ENCODE measurements at places on chromosomes 11 and 22.

DNA sequence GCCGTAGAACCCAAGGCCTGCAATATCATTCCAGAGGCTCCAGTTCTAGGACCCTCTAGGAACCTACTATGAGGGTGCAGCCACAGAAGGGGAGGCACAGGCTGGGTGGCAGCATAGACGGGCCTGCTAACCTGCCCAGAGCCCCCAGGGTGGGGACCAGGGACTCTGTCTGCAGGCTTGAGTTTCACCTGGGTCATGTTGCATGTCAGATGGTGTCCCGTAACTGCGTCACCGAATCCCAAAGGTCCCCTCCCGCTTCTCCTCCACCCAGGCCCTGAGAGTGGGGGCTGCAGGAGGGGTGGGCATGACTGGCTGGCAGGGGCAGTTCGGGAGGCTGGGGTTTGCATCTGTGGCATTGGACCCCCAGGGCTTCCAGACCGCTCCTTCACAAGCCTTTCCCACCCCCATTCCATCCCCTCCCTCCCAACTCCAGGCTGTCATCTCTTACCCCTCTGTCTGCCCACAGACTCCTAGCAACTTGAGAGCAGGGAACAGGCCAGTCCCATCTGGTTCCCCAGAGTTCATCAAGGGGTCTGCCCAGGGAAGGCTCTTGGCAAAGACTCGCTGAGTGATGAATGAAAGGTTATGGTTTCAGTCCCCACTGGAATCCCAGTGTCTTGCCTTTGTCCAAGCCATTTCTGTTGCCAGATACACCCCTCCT lies 16.3 kb downstream of the MYO7A start:
- DNase-seq: no peak

DNA sequence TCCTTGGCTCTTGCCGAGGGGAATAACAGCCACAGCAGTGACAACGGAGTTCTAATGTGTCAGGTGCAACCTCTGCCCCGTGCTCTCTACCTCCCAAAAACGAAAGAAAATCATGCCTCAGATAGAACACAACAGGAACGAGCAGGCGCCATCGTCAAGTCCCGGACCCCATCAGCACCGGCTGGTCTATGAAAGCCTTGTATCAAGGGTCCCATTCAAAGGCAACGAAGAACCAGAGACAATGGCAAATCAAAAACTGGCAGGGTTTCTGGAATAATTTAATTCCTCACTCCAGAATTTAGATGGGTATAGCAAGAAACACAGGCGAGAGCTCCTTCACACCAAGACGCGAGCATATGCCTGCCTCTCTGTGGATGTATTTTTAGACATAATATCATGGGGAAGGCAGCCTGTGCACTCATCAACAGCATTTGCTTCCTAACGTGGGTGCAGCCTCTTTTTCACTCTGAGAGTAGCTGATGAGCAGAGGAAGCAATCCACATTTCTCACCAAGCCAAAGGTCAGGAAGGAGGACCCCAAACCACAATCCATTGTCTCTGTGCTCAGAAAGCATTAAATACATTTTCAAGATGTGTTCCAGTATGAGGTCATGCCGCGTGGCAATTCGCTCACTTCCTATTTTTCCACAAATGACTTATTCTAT lies 193.4 kb upstream of the BLID start:
- no peak for DNase-seq

DNA sequence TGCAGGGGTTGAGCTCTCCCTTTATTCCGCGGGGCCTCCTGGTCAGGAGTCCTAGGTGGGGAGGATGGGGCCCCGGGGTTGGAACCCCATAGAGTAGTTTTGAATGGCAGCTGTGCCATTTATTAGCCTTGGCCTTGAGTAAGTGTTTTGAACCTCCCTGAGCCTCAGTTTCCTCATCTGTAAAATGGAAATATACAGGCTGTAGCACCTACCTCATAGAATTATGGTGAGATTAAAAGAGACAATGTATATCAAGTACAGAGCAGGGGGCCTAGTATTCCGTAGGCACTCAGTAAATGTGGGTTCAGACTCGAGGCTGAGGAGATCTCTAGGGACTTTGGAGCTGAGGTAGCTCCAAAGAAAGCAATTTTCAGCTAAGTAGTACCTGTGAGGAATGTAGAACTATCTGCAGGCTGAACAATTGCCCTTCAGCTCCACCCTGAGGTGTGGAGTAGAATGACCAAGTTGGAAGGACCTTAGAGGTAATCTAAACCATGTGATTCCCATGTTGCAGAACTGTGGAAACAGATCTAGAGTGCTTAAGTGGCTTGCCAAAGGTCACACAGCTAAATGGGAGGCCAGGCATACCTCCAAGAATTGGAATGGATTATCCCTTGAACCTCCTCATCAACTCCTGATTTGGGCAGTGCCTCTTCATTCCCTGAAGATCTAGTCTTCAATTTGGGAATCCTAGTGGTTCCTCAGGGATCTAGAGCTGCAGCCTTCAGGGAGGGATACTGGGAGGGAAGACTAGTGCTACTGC lies 682 bp downstream of the PGAP2 start:
- peak; percentile 61 for DNase-seq

- no peak for DNase-seq
Observed at GRCh38 chr11:405323-405953, 9.4 kb downstream of the SIGIRR start.

- no peak for DNase-seq
Observed at GRCh38 chr22:31103111-31103510, 4.3 kb downstream of the SELENOM start.

DNA sequence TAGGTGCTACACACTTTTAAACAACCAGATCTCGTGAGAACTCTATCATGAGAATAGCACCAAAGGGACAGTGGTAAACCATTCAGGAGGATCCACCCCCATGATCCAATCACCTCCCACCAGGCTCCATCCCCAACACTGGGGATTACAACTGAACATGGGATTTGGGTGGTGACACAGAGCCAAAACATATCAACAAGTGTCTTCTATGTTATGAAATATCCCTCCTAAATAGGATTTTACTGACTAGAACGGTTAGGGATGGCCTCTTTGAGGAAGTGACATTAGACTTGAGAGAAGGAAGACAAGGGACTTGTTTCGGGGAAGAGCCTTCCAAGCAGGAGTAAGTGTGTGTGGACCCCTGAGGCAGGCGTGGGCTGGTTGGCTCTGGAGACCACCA lies 11.9 kb upstream of the MRPL11 start:
- no peak for DNase-seq

DNA sequence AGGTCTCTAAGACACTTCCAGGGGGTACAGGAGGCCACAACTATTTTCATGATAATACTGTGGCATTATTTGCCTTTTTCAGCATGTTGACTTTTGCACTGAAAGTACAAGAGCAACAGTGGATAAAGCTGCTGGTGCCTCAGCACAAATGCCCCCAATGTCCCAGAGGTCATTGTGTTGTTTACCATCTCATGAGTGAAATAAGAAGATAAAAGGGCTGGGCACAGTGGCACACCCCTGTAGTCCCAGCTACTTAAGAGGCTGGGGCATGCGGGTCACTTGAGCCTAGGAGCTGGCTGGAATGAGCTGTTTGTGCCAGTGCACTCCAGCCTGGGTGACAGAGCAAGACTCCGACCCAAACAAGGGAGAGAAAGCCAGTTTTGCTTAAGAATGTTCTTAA lies 72.6 kb upstream of the RAB1B start:
- DNase-seq: no peak

DNA sequence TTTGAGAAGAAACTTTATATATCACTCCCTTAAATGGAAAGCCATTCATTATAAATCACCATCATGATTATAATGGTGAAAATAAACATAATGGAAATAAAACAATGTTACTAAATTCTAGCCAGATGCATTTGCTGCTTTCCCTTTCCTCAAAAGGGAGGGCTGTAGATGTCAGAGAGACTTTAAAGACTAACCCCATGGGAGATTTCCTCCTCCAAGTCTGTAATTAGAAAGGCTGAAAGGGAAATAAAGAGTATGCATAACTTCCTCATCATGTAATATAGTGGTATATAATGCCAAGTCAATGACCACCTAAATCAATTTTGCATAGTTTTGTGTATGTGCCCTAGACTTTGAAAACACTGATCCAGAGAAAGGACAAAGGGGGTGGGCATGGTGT lies 6.4 kb downstream of the CD6 start:
- no peak for DNase-seq

- DNase-seq: no peak
Observed at GRCh38 chr11:18581825-18582224, 6.7 kb downstream of the UEVLD start.

- no peak for DNase-seq
Observed at GRCh38 chr11:108854346-108854745, 189.5 kb downstream of the DDX10 start.

DNA sequence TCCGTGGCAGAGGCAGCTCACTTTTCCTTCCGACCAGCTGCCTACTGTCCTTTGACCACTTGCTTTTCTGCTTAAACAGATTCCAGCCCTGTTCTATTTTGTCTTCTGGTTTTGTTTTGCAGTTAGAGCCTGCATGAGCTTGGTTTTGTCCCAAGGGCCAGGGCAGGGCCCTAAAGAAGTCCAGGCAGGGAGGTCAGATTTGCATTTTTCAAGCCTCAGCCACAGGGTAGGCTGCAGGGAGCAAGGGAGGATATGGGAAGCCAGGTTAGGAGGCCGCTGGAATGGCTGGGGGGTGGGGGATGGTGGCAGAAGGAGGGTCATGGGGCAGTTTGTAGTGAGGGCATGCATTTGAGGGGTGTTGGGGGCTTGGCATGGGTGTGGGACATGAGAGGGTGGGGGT lies 23.1 kb downstream of the FADD start:
- no peak for DNase-seq

GRCh38 chr11:73152861-73153483 lies 10.9 kb upstream of the FCHSD2 start:
- DNase-seq: peak; percentile 77

DNA sequence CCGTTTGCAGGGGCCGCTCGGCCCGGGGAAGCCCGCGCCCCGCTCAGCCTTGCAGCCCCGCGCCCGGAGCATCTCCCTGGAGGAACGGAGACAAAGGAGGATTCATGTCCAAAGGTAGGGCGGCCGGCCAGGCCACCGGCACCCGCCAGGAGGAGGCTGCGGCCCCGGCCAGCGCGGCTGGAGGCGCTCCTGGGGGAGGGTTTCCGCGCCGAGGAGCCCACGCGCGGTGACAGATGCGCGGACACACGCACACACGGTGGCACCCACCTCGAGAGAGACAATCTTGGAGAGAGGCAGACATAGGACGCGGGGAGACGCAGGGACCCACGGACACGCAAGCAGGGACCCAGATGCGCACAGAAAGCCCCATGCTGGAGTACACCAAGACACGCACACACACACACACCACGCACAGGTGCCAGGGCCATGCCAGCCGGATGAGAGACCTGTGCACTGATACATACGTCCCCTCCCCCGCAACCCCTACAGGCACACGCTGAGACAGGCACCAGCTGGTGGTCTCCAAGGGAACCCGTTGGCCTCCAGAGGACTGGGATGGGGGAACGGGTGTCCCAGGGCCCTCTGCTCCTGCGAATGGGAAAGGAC lies 7.8 kb downstream of the SEPTIN3 start:
- DNase-seq: peak; percentile 37

DNA sequence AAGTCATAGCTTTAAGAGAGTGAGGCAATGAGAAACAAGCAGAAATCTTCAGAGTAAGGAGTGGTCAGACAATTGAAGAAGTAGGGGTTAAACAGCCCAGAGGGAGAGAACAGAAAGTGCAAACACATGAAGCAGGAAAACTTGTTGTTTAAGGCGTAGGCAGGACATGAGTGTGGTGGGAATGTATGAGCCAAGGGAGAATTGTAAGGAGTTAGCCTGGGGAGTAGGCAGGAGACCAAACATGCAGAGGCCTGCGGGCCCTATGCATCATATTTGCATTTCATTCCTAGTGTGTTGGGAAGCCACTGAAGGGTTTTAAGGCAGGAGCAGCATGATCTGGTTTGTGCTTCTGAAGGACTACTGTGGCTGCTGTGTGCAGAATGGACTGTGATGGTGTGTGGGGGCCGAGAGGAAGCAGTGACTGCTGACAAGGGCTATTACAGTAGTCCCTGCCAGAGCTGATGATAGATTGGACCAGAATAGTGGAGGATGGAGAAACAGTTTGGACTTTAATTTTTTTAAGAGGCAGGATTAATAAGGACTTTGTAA lies 179.9 kb upstream of the C11orf87 start:
- DNase-seq: no peak

- no peak for DNase-seq
Observed at GRCh38 chr11:122150216-122151124, 34.5 kb upstream of the BLID start.

DNA sequence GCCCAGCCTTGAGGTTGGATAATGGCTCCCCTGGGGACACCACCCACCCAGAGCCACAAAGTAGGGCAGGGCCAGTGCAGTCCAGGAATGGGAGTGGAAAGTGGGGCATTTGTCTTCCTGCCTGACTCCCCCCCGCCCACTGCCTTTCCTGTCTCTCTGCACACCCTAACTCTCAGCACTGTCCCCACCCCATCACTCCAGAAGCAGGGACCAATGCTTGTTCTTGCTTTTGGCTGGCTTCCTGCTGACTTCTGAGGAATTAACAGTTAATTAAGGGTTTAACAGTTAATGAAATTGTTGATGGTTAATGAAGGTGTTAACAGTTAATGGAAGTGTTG lies 4.7 kb downstream of the PITPNM1 start:
- DNase-seq: no peak

DNA sequence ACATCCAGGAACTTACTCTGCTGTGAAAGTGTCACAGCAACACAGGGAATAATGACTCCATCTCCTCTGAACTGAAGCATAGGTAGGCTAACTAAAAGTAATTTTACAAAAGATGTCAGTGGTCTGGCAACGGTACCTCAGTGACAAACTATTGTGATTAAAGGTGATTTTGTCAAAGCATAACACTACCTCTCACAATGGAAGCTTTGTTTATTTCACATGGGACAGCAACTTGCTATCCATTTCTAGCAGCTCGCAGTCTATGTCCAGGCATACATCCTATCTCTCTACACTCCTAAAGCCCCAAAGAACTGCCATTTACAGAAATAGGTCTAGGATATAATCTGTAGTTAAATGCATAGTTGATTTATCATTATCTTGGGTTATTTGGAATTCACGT lies 163.0 kb downstream of the KIRREL3 start:
- no peak for DNase-seq

GRCh38 chr11:10497371-10498021 lies 42.4 kb downstream of the AMPD3 start:
- DNase-seq: no peak

DNA sequence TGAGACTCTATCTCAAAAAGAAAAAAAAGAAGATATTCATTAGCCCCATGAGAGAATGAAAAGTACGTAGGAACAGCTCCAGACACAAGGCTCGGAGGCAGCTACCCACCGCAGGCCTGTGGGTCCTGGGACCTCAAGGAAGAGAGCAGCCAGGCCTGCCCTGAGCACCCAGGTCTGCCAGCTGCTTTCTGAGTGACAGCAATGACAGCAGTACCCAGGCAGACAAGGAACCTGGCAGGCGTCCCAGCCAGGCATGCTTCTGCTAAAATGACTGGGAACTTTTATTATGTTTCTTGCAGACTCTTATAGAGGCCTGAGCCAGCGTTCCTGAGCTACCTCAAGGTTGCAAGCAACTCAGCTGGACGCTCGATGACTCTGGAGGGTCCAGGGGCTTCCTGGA lies 31.6 kb downstream of the CPT1A start:
- DNase-seq: no peak
